ENCODE measurements at places on chromosomes 13 and 19. TPM values are rescaled to one million over a fixed set of nuclear protein-coding genes. Genes with fewer than 3 reads are reported as not detected.

GRCh38 chr13:95921485-95921884 lies 131.7 kb downstream of the UGGT2 start:
- DNase-seq = no peak

DNA sequence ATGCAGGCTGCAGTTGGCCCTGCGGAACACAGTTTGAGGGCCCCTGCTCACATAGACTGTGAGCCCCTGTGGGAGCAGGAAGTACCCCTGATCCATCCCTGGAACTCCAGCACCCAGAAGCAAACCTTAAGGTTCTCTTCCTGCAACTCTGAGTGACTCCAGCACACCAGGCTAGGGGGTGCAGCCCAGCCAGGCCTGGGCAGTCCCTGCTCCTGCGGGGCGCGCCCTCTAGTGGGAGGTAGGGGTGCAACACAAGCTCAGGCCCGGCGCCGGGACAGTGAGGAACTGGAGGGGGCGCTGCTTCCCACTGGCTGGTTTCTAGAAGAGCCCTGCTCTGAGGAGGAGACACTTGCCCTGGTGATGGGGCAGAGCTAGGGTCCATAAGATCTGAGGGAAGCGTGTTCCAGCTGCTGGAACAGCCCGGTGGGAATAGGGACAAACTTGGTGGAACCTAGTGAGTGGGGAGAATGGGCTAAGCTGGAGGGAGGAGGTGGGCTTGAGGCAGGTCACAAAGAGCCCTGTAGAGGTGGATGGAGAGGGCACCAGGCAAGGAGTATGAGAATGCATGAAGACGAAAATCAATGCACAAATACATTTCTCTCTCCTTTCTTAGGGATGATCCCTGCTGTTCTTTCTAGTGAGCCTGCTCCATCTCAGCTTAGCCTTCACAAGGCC lies 5.0 kb downstream of the ZSCAN5A start:
- DNase-seq = peak; percentile 45

- no peak for DNase-seq
Measured at GRCh38 chr19:38742296-38742695, 2.0 kb downstream of the CAPN12 start.

DNA sequence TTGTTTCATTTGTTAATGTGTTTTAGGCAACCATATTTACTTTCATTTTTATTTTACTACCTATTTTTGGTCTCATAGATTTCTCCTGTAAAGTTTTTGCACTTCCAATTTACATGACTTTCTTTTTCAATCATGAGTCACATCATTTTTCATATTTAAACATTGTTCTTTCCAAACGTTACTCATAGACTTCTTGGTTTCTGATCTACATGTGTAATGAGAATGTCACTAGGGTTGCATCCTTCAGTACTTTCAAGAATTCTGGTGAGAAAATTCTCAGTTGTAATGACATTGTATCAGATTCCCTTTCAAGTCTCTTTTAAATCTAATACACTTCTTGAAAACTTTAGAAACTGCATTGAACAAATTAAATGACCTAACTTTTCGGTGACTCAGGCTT lies 991.7 kb downstream of the EFNB2 start:
- no peak for DNase-seq

- DNase-seq = no peak
Measured at GRCh38 chr13:44243198-44243857, 130.3 kb upstream of the SERP2 start.

DNA sequence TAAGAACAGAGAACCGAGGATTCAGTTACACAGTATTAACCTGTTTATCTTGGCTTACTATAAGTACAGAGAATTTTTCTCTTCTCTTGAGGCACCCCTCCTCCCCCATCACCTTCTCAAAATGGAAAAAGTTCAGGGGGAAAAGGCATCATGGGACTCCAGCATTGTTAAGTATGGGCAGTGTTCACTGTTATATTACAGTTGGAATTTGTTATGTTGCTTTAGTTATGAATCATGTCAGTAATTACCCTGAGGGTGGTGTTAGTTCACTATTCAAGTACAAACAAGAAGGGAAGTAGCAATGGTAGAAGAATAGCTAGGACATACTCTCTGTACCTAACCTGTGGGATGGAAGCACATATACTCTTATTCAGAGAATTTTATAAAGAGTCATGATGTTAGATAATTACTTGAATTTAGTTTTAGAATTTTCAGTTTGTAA lies 12.0 kb downstream of the LPAR6 start:
- no peak for DNase-seq

DNA sequence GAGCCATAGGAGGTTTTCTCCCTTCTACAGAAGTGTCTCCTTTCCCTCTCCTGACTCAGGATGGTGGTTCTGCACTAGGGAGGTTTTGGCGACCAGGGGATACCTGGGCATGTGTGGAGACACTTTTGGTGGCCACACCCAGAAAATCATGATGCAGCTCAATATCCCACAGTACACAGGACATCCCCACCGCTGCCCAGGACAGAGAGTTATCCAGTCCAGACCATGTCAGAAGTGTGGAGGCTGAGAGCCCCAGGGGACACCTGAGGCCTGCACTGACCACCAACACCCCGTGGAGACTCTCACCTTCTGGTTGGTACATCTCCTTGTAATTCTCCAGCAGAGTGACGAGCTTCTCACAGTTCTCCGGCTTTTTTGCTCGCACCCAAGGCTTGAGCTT lies 16.6 kb downstream of the PEG3 start:
- no peak for DNase-seq

DNA sequence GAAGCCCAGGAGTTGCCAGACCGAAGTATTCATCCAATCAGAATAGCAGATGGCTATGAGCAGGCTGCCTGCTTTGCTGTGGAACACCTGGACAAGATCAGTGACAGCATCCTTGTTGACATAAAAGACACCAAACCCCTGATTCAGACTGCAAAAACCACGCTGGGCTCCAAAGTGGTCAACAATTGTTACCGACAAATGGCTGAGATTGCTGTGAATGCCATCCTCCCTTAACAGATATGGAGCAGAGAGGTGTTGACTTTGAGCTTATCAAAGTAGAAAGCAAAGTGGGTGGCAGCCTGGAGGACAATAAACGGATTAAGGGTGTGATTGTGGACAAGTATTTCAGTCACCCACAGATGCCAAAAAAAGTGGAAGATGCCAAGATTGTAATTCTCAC lies 250.3 kb upstream of the OBI1 start:
- no peak for DNase-seq

- DNase-seq = no peak
Measured at GRCh38 chr13:108346376-108346775, 76.9 kb downstream of the TNFSF13B start.

THAP8 gene
- 10.1 TPM for total RNA-seq

DNA sequence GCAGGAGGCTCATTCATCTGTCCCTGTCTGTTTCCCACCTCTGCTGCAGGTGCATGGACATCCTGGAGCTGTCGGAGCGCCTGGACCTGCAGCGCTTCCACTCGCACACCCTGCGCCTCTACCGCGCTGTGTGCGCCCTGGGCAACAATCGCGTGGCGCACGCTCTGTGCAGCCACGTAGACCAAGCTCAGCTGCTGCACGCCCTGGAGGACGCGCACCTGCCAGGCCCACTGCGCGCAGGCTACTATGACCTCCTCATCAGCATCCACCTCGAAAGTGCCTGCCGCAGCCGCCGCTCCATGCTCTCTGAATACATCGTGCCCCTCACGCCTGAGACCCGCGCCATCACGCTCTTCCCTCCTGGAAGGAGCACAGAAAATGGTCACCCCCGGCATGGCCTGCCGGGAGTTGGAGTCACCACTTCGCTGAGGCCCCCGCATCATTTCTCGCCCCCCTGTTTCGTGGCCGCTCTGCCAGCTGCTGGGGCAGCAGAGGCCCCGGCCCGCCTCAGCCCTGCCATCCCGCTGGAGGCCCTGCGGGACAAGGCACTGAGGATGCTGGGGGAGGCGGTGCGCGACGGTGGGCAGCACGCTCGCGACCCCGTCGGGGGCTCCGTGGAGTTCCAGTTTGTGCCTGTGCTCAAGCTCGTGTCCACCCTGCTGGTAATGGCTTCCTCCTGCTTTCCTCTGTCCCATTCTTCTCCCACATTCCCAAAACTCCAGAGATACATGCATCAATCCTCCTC lies 52.2 kb downstream of the RYR1 start:
- no peak for DNase-seq

- DNase-seq = no peak
Measured at GRCh38 chr19:3826163-3826562, 40.0 kb upstream of the MATK start.

- DNase-seq = no peak
Measured at GRCh38 chr13:112716461-112716820, 26.6 kb downstream of the ATP11A start.
